A549 treated with CORT108297 at 1 μM for 4 hours (cell line): ENCODE measurements at places on chromosomes 1 and 21. TPM values are rescaled to one million over a fixed set of nuclear protein-coding genes. Genes with fewer than 3 reads are reported as not detected.

ATP6V1G3 gene
- not detected in 5 replicates for total RNA-seq

GJB3 gene
- total RNA-seq: 4.8 to 10.0 TPM (median 7.4 TPM) in 5 replicates

OPTC gene
- total RNA-seq: not detected in 5 replicates

TGFB2 gene
- total RNA-seq: 16.6 to 25.7 TPM (median 19.4 TPM) in 5 replicates

PTGS2 gene
- 5.6 to 13.3 TPM (median 7.0 TPM) in 5 replicates for total RNA-seq

ARF1 gene
- total RNA-seq: 383 to 456 TPM (median 450 TPM) in 5 replicates

C1orf53 gene
- 4.3 to 8.3 TPM (median 7.9 TPM) in 5 replicates for total RNA-seq

RXFP4 gene
- 0.07 TPM in 1 of 5 replicates, not detected in the others for total RNA-seq
